ENCODE measurements at places on chromosomes 3 and 15.
A peak's percentile ranks its signal among the peaks of the same experiment; 100 is the strongest.

GRCh38 chr3:149657321-149657925, 402 bp downstream of the WWTR1 start:
- DNase-seq = peak; percentile 14

DNA sequence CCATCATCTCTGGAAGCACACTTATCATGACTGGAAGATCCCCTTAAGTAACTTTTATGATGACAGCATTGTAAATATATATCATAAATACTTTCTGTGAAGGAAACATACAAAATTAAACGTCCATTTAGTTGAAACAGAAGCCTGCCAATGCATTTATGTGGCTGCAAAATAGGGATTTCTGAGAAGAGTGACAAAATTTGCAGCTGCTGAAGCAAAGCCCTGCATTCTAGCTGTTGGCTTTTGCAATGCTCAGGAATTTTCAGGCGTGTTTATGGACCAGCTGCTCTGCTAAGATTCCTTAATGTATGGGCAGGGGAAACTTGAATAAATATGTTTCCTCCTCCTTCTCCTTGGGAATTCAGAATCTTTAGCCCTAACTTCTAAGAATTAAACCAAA, 137.3 kb downstream of the CACNA2D3 start:
- DNase-seq = no peak

GRCh38 chr3:53147903-53148400, 13.1 kb upstream of the PRKCD start:
- DNase-seq = no peak

DNA sequence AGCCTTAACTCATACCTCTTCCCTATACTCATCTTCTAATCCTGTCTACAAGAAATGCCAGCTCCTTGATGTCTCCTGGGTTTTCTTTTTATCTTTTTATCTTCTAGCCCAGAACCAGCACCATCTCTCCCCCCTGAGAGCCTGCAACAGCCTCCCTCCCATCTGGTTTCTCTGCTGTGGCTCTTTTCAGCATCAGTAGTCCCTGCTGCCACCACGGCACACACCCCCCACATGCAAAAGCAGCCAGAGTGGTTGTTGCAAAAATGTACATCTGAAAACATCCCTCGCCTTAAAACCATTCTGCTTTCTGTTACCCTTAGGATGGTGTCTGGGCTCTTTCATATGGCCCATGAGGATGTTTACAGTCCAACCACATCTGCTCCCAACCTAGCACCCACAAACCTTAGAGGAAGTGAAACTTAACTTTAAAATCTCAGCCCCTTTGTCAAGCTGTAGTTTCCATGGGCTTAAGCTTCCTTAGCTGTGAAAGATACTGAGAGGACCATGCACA, 775 bp downstream of the TTC21A start:
- no peak for DNase-seq

GRCh38 chr15:101187820-101188636, 63.8 kb downstream of the CHSY1 start:
- no peak for DNase-seq

- no peak for DNase-seq
Observed at GRCh38 chr3:195151402-195151801, 119.6 kb downstream of the XXYLT1 start.
